Activated CD8-positive, alpha-beta memory T cell treated with anti-CD3 and anti-CD28 coated beads for 1 hour (primary cell): ENCODE measurements at places on chromosomes 6 and 20.

DNA sequence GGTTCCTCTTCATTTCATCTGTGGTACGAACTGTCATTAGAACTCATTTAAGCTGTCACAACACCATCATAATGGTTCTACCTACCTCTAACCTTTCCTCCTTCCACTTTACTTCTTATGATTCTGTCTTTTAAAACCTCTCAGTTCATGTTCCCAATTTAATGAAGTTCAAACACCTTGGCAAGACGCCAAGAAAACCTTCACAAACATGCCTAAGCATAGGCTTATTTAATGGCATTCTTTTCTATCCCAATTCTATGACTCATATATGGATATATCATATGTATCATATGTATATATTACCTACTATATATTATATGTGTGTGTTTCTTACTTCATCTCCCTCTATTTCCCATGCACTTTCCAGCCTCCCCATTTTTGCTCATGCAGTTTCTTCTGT lies 283.4 kb upstream of the TBX18 start:
- no peak for DNase-seq

- no peak for DNase-seq
Observed at GRCh38 chr20:51854921-51855320, 52.6 kb upstream of the SALL4 start.

DNA sequence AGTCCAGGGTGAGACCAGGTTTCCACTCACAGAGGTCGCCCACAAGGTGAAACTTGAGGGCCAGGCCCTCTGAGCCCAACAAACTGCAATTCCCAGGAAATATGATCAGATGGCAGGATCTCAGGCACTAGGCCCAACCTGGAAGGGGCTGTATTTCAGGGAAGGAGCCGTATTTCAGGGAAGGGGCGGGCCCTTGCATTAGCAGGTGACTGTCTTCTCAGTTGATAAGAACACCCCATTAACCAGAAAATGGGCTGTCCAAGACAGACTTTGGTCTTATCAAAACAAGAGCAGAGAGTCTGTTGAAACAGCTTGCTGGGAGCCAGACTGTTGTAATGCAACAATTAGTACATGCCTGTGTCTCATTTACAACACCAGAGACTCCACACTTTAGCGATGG lies 10.9 kb upstream of the BNIP5 start:
- no peak for DNase-seq

GRCh38 chr6:5786321-5786968 lies 220.3 kb downstream of the NRN1 start:
- DNase-seq, result no peak

DNA sequence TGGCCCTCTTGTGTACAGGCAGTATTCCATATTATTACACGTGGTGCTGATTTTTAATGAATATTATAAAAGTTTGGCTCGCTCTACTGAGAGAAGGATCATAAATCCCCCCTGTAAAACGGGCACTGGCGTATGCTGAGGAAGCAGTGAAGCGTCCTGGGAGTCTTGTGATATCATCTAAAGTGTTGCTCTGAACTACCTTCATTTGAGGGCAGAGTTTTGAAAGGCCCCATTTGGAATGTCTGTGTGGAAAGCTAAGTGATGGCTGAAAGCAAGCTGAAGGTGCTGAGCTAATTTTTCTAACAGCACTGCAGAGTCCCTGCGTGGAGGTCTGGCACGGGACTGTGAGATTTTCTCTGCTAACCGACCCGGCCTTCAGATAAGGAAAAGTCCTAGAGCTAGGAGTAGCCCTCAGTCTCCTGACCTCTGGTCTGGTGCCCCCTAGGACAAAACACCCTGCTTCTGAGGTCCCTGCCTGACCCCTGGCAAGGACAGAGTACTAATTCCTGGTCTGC lies 1.3 kb upstream of the BACH2 start:
- no peak for DNase-seq
